CD4-positive, CD25-positive, alpha-beta regulatory T cell (primary cell): ENCODE measurements at places on chromosomes 6 and 20.
A peak's percentile ranks its signal among the peaks of the same experiment; 100 is the strongest.

- no peaks in the 10 kb centered on the region for H3K4me1 ChIP-seq
- DNase-seq = no peak
- H3K36me3 ChIP-seq = no peaks in the 10 kb centered on the region
- peaks cover 7% of the 10 kb centered on the region for H3K27me3 ChIP-seq
- no peak overlapping the region for H3K27ac ChIP-seq
Measured at GRCh38 chr6:125197795-125198269, 44.3 kb downstream of the TPD52L1 start.

DNA sequence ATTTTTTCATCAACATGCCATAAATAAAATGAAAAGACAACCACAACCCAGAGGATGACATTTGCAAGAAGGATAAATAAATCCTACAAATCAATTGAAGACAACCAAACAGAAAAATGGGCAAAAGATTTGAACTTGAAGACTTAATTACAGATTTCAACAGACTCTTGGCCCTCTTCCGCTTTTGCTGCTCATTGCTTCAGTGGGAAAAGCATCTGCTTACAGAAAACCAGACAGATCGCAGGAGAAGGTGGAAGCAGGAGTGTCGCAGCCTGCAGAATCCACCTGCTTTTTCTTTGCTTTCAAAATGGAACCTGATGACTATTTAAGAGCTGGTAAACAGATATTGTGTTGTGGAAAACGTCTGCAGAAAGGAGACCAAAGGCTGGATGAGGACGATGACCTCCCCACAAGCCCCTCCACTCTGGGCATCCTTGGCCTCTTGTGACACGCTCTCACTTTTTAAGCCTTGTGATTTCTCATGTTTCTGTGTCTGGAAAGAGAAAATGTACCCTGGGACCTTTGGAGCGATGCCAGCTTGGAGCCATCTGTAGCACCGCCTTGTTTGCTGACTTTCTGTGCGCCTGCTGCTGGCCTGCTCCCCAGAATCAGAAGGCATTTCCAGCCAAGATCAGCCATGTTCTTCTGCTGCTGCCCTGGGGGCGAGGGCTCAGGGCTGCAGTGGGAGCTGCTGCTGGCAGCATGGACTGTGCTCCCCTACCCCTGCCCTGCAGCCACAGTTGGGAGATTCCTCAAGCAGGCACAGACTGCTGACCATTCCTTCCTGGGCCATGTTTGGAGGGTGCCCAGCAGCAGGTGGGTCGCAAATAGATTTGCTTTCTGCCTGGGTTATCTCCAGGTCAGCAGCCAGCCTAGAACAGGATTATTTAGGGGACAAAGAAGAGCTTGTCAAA is 3.6 kb upstream of the CSTL1 start:
- H3K36me3 ChIP-seq = no peaks in the 10 kb centered on the region
- no peak overlapping the region for H3K27ac ChIP-seq
- no peak overlapping the region for H3K4me3 ChIP-seq
- DNase-seq = no peak

- no peaks in the 10 kb centered on the region for H3K27me3 ChIP-seq
- H3K36me3 ChIP-seq = no peaks in the 10 kb centered on the region
- H3K27ac ChIP-seq = no peak overlapping the region
- DNase-seq = no peak
Measured at GRCh38 chr20:53783768-53784167, 190.1 kb upstream of the ZNF217 start.

DNA sequence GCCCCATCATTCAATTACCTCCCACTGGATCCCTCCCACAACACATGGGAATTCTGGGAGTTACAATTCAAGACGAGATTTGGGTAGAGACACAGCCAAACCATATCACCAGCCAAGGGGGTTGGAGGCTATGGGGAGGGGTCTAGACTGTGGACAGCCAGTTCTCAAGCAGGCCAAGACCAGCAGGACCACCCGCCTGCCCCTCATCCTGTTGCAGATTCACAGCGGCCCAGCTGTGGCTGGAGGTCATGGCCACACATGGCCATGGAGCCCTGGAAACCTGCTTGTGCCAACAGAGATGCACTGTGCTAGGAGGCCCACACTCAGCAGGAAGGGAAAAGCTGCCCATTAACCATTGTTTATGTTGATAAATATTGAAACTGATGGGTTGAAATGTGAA is 240.5 kb downstream of the TTLL2 start:
- no peaks in the 10 kb centered on the region for H3K27me3 ChIP-seq
- H3K27ac ChIP-seq = no peak overlapping the region
- no peak overlapping the region for H3K4me3 ChIP-seq
- no peak for DNase-seq
- H3K36me3 ChIP-seq = no peaks in the 10 kb centered on the region

- no peaks in the 10 kb centered on the region for H3K27me3 ChIP-seq
- DNase-seq = no peak
- no peak overlapping the region for H3K4me3 ChIP-seq
- no peaks in the 10 kb centered on the region for H3K4me1 ChIP-seq
- H3K27ac ChIP-seq = no peak overlapping the region
Measured at GRCh38 chr6:13579911-13580310, 5.5 kb downstream of the SIRT5 start.

- no peak overlapping the region for H3K27ac ChIP-seq
- H3K4me3 ChIP-seq = no peak overlapping the region
- H3K4me1 ChIP-seq = no peaks in the 10 kb centered on the region
- no peaks in the 10 kb centered on the region for H3K27me3 ChIP-seq
- H3K36me3 ChIP-seq = no peaks in the 10 kb centered on the region
Measured at GRCh38 chr6:16803294-16804200, 42.3 kb upstream of the ATXN1 start.

- no peak overlapping the region for H3K4me3 ChIP-seq
- DNase-seq = no peak
- H3K4me1 ChIP-seq = no peaks in the 10 kb centered on the region
- H3K36me3 ChIP-seq = no peaks in the 10 kb centered on the region
Measured at GRCh38 chr6:1679688-1680068, 70.0 kb downstream of the FOXC1 start.

DNA sequence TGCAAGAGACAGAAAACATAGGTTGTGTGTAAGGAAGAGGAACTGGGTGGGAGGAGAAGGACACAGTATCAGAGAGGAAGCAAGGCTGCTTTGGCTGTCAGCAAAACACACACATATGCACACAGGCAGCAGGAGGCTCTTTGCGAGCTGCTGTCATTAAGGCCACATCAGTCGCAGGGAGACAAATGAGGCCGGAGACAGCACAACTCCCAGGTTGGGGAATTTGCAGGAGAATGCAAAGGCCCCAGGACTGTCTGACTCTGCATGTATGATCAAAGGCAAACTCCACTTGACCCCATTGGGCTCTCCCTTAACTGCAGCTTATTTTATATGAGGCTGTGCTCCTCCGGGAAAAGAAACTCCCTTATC is 35.3 kb downstream of the METTL24 start:
- no peaks in the 10 kb centered on the region for H3K4me1 ChIP-seq
- peaks cover 2% of the 10 kb centered on the region for H3K27me3 ChIP-seq

- no peak overlapping the region for H3K27ac ChIP-seq
- no peak overlapping the region for H3K4me3 ChIP-seq
- no peak for DNase-seq
- no peaks in the 10 kb centered on the region for H3K4me1 ChIP-seq
- no peaks in the 10 kb centered on the region for H3K27me3 ChIP-seq
Measured at GRCh38 chr6:168180548-168181011, 101.6 kb upstream of the FRMD1 start.

DNA sequence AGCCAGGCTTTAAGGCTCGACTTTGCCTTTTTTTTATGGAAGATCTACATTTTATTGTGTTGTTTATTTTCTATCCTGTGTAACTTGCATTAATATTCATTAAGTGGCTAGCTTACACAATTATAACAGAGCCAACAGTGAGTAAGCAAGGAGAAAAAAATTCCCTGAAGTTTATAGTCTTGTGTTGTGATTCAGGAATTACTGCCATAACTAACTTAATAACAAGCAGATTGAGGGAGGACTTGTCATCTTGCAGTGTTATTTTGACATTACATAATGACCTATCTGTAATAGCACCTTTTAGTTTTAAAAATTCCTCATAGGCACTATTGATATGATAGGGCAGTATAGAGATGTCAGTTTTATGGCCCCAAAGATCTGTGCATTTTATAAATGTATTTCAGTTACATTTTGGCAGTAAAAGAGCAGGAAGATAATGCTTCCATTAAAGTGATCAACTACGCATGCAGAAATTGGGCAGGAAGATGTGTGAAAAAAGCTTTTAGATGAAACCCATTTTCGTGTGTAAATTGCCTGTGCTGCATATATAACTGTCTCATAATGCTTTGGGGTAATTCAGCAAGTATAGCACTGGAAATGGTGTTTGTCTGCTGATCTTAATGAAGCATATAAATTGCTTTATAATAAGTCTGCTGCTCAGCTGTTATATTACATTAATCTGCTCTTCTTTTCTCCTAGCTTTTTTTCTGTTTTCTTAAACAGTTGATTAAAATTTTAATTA is 123.0 kb downstream of the SMAP1 start:
- no peak overlapping the region for H3K27ac ChIP-seq
- no peak for DNase-seq
- no peaks in the 10 kb centered on the region for H3K4me1 ChIP-seq
- no peak overlapping the region for H3K4me3 ChIP-seq
- no peaks in the 10 kb centered on the region for H3K27me3 ChIP-seq

GRCh38 chr6:94389218-94389617 is 969.9 kb upstream of the EPHA7 start:
- H3K4me1 ChIP-seq = no peaks in the 10 kb centered on the region
- no peak overlapping the region for H3K4me3 ChIP-seq
- no peak for DNase-seq
- no peaks in the 10 kb centered on the region for H3K36me3 ChIP-seq
- no peak overlapping the region for H3K27ac ChIP-seq

GRCh38 chr20:24066076-24066700 is 77.6 kb upstream of the GGTLC1 start:
- no peak overlapping the region for H3K27ac ChIP-seq
- no peak for DNase-seq
- H3K4me1 ChIP-seq = no peaks in the 10 kb centered on the region
- H3K36me3 ChIP-seq = no peaks in the 10 kb centered on the region
- no peaks in the 10 kb centered on the region for H3K27me3 ChIP-seq
- peak overlapping the region; percentile 58 for H3K4me3 ChIP-seq

DNA sequence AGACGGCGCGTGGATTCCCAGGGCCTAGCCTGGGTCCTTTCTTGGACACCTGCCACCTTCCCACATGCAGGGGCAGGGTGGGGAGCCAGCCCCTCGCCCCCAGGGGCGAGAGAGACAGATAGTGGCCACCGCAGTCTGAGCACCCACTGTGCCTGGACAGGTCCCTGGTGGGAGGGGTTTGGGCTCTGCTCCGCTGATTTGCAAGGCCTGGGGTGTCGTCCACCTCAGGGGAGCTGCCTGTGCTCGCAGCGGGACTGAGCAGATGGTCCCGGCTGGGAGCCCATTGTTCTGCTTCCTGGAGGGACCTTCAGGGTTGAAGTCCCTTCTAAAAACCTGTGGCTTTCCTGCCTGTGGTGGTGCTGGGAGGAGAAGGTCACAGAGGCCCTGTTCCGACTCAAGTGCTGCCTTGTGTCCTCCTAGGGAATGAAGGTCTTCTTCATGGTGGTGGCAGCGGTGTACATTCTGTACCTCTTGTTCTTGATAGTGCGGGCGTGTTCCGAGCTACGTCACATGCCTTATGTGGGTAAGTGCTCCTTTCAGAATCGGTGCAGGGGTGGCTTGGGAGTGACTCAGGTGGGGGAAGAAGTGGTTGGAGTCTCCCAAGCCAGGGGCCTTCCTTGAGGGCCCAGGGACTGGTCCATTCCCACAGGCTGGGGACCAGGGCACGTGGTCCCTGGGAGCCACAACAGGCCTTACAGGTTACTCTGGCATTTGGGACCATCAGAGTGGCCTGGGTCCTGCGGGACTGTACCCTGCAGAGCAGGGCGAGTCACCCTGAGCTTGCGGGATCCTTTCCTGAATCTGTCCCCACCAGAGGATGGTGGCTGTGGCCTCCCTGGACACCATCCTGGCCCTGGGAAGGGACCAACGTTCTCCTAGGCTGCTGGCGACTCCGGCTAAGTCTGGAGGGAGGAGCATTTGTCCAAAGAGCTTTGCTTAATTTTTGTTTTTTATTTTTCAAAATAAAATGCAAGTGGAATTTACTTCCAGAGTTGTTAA is 19.6 kb downstream of the DYNLT1 start:
- no peaks in the 10 kb centered on the region for H3K27me3 ChIP-seq
- no peak overlapping the region for H3K27ac ChIP-seq
- no peak for DNase-seq

- peaks cover 10% of the 10 kb centered on the region for H3K27me3 ChIP-seq
- H3K27ac ChIP-seq = peak overlapping the region; percentile 82
- no peak for DNase-seq
- peak overlapping the region; percentile 93 for H3K4me3 ChIP-seq
- H3K36me3 ChIP-seq = peaks cover 9% of the 10 kb centered on the region
Measured at GRCh38 chr6:83860359-83860755, 868 bp downstream of the CYB5R4 start.

DNA sequence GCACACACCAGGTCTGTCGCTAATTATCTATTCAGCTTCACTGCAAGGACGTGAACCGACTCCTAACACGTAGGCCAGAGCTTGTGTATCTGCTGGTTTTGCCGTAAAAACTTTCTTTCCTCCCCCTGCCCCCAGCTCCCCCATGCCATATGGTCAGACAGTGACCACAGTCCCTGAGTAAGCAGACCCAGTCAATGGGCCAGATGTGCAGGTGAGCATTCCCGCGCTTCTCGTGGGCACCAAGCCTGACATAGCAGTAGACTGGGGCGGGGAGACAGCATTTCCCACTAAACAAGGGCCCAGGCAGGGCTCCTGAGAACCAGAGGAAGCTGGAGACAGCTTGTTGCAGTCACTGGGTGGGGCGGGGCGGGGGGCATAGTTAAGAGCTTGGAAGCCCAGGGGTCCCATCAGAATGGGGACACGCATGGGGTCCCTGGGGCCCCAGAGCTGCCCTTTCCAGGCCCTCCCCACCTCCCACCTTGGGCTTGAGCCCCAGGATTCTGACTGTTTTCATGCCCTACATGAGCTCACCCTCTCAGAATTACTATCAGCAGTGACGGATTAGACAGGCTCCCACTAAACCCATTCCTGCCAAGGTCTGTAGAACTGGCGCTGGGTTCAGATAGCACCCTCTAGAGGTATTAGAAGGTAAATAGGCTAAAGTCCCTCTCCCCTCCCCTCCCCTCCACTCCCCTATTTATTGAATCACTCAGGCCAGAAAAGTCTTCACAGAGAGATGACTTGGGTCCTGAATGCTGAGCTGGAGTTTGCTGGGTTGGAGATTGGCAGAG is 51.8 kb downstream of the CDH26 start:
- H3K27me3 ChIP-seq = no peaks in the 10 kb centered on the region
- H3K27ac ChIP-seq = no peak overlapping the region
- no peak for DNase-seq
- no peak overlapping the region for H3K4me3 ChIP-seq
- no peaks in the 10 kb centered on the region for H3K36me3 ChIP-seq
